ENCODE measurements at places on chromosomes 4 and X.

GRCh38 chr4:81335122-81335912 is 120.3 kb upstream of the PRKG2 start:
- DNase-seq, result no peak

DNA sequence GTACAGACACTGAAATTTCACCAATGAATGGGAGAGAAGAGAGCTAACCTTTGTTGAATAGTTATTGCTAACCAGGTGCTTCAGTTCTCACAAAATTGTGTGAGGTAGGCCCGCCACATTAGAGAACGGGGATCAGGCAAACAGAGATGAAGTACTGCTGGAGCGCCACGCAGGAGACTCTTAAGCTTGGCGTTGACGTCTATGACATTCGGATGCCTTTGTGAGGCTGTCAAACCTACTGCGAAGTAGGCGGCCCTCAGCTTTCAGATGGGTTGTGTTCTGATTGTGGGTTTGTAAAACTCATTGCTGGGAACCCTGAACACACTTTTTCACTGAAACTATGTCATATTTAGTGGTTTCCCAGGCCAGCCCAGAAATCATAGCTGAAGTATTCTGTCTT is 173.6 kb downstream of the CBR4 start:
- DNase-seq, result no peak

- no peak for DNase-seq
These were observed 28.1 kb upstream of the HPSE start for GRCh38 chr4:83362492-83363329.

DNA sequence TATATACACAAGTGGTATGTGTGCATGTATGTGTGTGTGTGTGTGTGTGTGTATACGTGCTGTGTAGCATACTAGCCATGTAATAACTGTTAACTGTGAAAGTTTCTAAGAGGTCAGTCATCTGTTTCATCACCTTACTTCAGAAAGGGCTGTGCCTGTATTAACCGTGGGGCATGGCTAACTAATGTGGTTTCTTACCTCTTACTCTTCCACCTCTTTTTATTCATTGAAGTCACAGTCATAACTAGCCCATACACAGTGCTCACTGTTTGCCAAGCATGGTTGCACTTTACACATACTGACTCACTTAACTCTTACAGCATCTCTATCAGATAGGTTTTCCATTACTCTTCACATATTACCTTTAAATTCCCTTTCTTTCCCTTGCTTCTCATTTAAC is 23.7 kb upstream of the LRAT start:
- DNase-seq, result no peak

DNA sequence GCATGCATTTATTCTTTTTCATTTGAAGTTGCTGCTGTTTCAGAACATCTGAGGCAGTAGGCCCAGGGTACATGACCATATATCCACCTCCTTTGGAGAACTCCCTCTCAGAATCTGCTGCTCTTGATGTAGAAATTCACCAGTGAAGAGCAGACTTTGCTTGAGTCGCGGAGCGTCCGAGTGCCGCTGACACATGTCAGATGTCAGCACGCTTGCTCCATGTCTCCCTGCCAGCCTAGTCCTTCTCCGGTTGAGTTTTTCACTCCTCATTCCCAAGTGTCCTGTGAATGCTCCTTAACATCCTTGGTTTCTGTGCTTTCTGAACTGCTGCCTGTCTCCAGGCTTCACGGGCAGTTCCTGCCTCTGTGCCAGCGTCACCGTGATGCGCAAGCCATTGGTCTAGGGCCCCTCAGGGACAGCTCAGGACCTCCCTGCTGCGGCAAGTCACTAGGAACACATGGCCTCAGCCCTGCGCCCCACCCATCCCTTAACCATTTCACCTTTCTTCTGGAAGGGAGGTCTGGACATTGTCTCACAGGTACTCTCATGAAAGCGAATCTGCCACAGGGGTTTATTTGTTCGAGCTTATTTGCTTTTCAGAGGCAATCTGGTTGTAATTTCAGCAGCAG is 93.1 kb upstream of the RBPJ start:
- no peak for DNase-seq

DNA sequence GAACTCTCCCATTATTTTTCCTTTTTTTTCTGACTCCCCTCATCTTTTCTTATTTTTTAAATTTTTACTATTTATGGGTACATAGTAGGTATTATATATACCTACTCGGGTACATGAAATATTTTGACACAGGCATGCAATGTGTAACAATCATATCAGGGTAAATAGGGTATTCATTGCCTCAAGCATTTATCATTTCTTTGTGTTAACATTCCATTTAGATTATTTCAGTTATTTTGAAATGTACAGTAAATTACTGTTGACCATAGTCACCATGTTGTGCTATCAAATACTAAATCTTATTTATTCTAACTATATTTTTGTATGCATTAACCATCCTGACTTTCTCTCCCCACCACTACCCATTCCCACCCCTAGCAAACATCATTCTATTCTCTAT is 33.8 kb upstream of the SLIT2 start:
- no peak for DNase-seq

- no peak for DNase-seq
These were observed 3.2 kb upstream of the CLOCK start for GRCh38 chr4:55549888-55550287.

GRCh38 chr4:125168531-125168930 is 146.2 kb upstream of the FAT4 start:
- no peak for DNase-seq

- DNase-seq, result no peak
These were observed 2.2 kb upstream of the UGT2B4 start for GRCh38 chr4:69497886-69498395.

GRCh38 chr4:176492646-176493302 is 173.0 kb downstream of the SPCS3 start:
- no peak for DNase-seq

DNA sequence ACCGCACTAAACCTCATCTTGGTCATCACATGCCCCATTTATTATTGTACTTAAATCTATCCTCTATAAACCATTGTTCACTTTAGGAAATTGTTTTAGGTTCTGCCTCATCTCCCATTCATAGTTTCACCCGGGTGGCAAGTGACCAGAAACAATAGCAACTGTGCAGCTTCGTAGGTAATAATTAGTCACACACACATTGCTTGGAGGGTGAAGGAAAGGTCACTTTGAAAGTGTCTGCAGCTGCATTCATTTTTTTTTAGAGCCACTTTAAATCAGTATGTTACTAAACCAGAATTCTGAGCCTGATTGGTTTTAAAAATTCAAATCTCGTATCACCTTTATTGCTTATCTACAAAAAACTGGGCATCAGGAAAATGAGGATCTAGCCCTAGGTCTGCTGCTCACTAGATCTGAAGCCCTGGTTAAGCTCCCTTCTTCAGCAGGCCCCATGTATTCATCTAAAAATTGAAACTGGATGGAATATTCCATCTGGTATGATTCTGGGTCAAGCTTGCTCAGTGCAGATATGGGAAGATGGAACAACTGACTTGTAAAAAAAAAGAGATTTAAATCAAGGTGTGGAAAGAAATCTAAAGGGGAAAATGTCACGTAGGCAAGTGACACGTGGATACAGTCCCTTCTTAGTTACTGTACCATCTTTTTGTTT is 62.4 kb downstream of the LIMCH1 start:
- no peak for DNase-seq

GRCh38 chr4:160296476-160296875 is 1193.6 kb downstream of the RAPGEF2 start:
- no peak for DNase-seq

- no peak for DNase-seq
These were observed 113.0 kb upstream of the EDNRA start for GRCh38 chr4:147367891-147368290.

DNA sequence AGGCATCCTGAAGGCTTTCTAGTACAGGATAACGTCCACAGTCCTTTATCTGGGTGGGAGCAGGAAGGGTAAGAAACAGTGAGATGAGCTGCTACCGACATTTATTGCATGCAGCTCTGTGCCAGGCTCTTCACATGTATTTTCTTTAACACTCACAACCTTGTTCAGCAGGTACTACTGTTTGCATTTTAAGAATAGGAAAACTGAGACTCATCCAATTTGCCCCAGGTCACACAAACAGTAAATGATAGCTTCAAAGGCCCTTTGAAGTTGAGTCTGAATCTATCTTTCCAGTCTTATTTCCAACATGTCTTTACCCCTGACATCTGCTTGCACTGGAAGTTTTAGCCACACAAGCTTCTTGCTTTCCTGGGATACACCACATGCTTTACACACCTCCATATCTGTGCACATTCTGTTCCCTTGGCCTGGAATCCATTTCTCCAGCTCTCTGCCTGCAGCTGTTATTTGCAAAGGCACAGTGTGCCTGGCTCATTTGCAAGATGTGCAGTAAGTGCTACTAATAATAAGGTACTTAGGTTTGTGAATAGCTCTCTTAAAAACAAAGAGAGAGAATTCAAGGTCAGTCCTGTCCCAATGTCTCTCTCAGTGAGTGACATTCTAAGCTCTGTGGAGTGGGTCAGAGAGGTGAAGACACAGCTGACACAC is 61.2 kb downstream of the METTL14 start:
- DNase-seq, result no peak

DNA sequence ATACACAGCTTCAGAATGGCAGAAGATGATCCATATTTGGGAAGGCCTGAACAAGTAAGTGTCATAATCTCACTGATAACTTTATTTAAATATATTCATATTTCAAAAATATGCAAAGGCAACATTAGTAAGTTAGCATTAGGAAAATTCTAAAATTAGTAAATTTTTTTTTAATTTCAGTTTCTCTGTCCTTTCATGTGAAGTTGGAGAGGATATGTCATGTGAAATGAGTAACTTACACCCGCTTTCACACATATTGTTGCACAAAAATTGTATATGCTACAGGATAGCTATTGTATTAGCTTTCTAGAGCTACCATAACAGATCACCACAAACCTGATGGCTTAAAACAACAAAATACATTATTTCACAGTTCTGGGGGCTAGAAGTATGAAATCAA is 24.3 kb downstream of the NFKB1 start:
- DNase-seq, result no peak

DNA sequence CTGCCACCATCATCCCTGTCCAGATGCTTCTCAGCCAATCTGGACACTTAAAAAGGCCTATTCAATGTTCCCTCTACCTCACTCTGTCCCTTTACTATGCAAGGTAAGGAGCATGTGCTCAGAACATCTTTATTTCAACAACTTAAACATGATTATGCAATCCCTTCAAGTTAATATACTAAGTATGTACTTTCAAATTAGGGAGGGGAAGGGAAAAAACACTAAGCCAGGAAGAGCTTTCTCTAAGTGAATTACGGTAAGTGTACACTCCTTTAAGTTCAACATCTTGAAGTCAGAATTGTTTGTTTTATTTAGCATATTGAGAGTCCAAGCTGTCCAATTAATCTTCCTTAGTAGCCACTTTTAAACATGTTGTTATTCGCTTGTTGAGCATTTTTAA is 14.1 kb downstream of the SLC10A7 start:
- no peak for DNase-seq

GRCh38 chr4:86043755-86044592 is 315.9 kb downstream of the MAPK10 start:
- no peak for DNase-seq

- DNase-seq, result no peak
These were observed 202.4 kb downstream of the ENOX2 start for GRCh38 chrX:130700629-130701028.

GRCh38 chr4:75306506-75306905 is 207.7 kb downstream of the RCHY1 start:
- DNase-seq, result no peak

GRCh38 chr4:121728798-121729226 is 32.0 kb upstream of the ANXA5 start:
- DNase-seq, result no peak

GRCh38 chr4:77147079-77147782 is 9.8 kb upstream of the CCNG2 start:
- DNase-seq, result no peak

DNA sequence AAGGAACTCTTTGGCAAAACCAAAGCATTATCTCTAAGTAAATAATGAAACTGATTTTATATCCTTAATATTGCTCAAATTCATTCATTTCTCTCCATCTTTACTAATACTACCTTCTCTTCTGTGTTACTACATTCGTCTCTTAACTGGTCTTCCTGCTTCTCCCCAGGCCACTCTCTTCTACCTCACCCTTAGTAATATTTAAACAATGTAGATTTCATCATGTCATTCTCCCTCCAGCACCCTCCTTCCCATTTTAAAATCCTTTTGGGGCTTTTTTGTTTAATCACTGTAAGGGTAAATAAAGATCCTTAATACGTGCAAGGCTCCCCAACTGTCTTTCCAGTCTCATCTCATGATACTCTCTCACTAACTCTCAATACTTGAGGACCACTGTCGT is 19.4 kb downstream of the FHIP1A start:
- DNase-seq, result no peak

GRCh38 chrX:136711147-136711546 is 63.2 kb downstream of the CD40LG start:
- no peak for DNase-seq

GRCh38 chrX:13535376-13536165 is 33.8 kb upstream of the EGFL6 start:
- DNase-seq, result no peak

DNA sequence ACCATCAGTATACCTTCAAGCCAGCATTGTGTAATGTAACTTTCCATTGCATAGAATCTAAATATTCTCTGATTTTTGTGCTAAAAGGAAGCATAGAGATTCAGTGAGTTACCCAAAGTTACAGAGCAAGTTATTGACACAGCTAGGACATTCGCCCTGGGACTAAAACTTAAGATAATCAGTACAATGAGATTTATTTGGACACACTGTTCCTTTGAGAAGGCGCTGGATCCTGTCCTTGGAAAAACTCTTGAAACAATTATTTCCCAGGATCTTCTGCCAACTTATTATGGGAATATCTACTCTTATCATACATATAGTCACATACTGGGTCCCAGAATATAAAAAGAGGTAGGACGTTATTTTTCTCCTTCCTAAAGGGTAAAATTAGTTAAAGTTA is 392.0 kb downstream of the UBE2NL start:
- no peak for DNase-seq

DNA sequence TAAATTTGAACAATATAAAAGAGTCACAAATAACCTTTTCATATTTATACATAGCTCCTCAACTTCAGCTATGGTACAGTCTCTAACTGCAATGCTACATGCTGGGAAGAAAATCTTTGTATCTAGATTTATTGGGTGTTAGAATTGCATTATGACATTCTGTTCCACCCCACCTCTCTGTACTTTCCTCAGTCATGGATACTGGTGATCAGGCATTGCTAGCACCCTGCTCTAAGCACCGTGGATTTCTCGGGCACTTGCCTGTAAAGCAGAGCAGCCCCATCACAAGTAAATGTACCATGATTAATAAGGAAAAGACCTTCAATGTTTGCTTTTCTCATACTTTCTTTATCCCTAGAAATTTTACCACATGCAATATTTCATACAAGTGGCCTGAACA is 1028.9 kb upstream of the INTU start:
- no peak for DNase-seq

- DNase-seq, result no peak
These were observed 134.4 kb downstream of the SMIM20 start for GRCh38 chr4:26048378-26048882.

DNA sequence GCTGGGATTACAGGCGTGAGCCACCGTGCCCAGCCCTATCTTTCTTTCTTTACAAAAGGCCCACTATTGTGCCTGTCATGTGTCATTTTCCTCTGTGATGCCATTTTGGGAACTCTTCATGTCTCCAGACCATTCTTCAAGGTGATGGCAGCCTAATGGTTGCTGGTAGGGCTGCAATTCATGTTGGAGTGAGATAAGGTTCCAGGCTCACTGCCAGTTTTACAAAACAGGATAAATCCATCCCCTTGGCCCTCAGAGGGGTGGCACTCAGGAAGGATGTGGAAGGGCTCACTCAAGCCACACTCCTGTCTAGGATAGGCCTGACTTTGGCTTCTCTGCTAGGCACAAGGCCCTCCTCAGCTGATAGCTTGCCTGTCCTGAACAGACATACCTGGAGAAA is 3.8 kb downstream of the TCEAL9 start:
- no peak for DNase-seq

Data from Panc1 (cell line).